Sciatic nerve (tissue), 2 donors: ENCODE measurements at places on chromosomes 5 and 9. TPM values are rescaled to one million over a fixed set of nuclear protein-coding genes. Genes with fewer than 3 reads are reported as not detected.

GRCh38 chr5:52560366-52560765 is 227.3 kb upstream of the ITGA1 start:
- DNase-seq = no peak

DNA sequence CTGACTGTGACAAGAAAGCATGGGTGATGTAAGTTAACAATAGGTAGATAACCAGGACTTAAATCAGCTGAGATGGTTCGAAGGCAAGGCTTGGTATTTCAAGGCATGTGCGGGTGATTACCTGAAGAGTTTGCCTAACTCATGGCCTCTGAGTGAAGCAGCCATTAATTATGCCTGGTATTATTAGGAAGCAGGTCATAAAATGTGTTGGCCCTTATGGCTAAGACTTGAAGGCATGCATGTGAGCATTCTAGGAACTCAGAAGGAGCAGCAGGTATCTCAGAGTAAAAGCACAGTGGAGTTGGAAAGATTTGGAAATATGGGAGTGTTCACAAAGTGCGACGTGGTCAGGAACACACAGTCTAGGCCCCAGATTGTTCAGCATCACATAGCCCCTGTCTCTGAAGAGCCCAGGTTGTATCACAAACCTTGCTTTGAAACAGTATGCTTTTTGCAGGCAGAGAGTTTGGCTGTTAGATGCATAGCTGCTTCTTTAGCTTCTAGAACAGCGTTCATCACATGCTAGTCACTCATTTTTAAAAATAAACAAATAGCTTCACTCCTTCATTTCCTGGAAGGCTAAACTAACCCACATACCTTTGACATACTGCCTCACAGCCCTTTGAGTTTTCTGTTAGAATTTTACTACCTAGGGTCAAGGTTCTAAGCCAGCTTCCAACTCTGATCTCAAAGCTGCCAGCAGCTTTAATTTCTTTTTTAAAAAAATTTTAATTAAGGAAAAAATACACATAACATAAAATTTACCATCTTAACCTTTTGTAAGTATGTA is 2.1 kb downstream of the HEXB start:
- DNase-seq = no peak

DNA sequence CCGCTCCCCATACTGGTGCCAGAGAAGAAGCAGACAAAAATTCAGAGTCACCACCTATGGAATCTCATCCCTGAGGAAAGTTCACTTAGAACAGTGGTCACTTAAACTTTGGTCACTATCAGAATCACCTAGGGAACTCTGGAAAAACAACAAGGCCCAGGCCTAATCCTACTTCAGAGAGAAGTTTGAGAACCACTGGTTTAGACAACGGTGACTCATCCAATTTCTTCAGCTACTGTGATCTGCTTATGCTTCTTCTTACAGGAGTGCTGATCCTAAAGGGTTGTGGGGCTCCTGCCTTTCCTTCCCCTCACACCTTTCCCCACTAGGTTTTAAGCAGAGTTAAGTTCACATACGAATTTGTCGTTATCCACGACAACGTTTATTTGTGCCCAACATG is 194.7 kb upstream of the KLF4 start:
- DNase-seq = no peak

DNA sequence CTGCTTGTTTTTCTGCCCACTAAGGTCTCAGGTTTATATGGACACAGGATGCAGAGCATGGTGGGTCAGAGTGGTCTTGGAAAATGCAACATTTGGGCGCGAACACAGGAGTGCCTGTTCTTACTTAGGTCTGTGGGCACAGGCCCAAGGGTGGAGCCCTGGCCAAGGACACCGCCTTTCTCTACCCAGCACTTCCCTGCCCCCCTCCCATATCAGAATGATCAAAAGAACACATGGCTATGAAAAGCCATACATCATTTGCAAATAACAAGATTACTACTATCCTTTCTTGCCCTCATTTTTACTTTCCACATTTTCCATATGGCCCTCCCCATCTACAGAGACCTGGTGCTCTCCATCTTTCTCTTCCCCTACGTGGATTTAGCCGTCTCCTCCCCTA is 162.2 kb downstream of the ENC1 start:
- DNase-seq = no peak

DNA sequence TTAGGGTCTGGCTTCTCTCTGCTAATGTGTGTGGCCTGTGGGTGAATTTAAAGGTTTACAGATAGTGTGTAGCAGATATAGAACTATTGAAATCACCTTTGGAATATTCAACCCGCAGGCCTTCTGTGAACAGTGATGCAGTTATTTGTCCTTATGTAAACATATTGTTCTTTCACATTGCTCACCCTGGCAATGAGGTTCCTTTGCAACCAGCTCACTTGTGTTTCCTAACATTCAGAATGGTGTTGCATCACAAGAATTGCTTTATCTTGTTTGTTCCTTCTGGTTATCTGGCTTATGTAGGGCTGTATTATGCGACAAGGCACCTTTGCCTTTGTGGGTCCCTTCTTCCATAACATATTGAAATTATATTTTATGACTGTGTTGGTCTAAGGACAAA is 370.3 kb downstream of the NNT start:
- no peak for DNase-seq

DNA sequence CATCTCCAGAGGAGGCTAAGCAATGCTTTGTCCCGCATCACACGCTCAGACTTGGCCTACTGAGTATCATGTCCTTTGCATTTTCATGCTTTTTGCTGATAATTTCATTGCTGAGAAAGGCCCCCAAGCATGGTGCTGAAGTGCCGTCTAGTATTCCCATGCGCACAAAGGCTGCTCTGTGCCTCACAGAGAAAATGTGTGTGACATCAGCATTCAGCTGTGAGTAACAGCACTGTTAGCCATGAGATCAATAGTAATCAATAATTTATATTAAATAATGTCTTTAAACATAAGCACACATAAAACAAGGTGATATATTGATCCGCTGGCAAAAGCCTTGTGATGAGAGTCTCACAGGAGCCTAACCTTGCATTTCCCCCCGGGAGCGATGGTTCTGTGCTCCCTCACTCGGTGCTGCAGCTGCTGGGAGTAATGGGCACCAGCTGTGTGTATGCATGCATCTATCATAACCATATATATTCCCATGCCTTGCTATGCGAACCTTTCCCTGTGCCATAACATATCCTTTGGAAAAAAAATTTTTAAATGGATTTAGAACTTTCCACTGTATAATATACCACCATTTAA is 50.4 kb upstream of the RNF130 start:
- no peak for DNase-seq

Gene GTF2H2
- total RNA-seq = 22.6 TPM

Gene TLR4
- total RNA-seq = 25.3 TPM

Gene FAM163B
- not detected for total RNA-seq

Gene DCP2
- total RNA-seq = 57.4 TPM

Gene MLANA
- total RNA-seq = not detected

Gene IFNE
- total RNA-seq = not detected
